Ureter (tissue), 1 donor: ENCODE measurements at places on chromosomes 7 and 10. TPM values are rescaled to one million over a fixed set of nuclear protein-coding genes. Genes with fewer than 3 reads are reported as not detected.

GRCh38 chr7:50306494-50307367 lies 2.2 kb downstream of the IKZF1 start:
- no peak for DNase-seq

GRCh38 chr7:49389871-49390479 lies 383.5 kb upstream of the VWC2 start:
- DNase-seq, result no peak

DNA sequence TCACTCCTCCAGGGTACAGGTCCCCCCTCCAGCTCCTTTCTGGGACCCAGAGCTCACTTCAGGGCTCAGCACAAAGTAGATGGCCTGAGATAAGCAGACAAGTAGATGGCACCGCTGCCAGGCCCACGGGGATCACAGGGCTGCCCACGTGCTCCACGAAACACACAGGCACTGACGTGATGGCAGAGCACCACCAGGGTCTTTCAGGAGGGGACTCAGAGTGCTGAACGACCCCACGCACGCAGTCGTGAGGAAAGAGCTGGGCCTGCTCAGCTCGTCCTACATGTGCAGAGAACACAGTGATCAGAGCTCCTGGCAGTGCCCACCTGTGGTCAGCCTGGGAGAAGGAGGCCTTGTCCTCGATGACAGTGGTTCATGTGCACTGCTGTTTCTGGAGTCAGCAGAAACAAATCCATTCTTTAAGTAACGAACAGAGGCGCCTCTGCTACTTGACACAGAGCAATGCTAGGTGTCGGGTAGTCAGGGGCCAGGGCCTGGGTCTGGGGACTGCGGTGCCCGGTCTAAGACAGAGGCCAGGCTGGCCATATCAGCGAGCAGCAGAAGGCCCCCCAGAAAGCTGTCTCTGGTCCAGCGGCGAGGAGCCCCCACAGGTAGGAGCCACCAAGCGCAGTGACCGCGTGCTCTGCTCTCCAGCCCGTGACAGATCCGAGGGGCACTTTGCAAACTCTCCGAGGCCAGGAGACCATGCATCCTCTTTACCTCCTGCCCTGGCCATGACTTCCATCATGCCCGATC lies 129.8 kb upstream of the FAM20C start:
- no peak for DNase-seq

TMEM196 gene
- total RNA-seq, result 0.31 TPM

DNA sequence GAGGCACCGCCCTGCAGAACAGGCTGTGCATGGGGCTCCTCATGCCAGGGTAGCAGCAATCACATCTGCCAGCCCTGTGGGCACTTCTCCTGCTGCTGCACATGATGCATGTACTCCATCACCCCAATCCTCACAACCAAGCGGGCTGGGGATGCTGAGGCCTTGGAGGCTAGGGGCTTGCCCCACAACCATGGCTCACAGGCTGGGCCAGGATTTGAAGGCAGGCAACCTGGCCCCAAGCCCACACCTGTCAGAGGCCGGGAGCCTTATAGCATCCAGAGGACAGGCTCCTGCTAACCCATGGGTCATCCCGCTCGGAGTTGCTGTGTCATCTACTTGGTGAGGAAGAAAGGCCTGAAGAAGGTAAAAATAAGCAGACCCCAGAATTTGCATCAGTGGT lies 2.2 kb downstream of the POLM start:
- no peak for DNase-seq

GRCh38 chr10:107553470-107553869 lies 389.0 kb upstream of the SORCS1 start:
- DNase-seq, result no peak

DNA sequence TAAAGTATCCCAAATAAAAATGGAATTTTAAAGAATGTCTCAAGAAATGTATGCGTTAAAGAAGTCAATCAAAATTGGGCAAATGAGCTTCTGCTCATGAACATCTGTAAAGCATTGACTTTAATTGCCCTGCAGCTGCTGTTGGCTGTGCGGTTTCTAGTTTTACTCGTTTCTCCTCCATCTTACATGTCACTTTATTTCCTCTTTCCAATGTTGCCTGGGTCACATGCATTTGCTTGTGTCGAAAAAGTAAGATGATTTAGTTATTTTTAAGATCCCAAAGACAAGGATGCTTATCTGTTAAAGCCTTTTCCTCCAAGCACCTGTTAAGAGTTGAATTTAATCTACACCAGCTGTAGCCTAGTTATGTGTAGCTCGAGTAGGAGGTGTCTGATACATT lies 310.4 kb downstream of the EXOC4 start:
- DNase-seq, result no peak

DNA sequence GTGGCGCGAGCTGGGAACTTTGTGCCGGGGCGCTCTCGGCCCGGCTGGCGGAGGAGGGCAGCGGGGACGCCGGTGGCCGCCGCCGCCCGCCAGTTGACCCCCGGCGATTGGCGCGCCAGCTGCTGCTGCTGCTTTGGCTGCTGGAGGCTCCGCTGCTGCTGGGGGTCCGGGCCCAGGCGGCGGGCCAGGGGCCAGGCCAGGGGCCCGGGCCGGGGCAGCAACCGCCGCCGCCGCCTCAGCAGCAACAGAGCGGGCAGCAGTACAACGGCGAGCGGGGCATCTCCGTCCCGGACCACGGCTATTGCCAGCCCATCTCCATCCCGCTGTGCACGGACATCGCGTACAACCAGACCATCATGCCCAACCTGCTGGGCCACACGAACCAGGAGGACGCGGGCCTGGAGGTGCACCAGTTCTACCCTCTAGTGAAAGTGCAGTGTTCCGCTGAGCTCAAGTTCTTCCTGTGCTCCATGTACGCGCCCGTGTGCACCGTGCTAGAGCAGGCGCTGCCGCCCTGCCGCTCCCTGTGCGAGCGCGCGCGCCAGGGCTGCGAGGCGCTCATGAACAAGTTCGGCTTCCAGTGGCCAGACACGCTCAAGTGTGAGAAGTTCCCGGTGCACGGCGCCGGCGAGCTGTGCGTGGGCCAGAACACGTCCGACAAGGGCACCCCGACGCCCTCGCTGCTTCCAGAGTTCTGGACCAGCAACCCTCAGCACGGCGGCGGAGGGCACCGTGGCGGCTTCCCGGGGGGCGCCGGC lies 870 bp downstream of the FZD1 start:
- peak; percentile 65 for DNase-seq

DNA sequence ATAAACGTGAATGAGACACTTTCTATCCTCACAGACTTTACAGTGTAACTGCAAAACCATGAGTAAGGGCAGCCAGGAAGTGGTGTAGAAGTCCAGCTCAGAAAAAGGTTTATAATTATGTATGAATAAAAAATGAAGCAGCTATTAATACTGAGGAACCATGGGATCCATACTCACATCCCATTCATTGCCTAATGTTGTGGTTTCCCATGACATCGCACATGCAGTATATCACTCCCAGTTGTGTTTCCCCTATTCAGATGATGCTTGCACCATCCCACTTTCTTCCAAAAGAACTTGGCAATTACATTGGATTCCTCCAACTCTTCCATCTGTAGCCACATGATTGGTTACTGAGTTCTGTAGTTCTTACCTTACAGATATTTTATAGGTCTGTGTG lies 74.5 kb upstream of the SEMA3D start:
- no peak for DNase-seq

GRCh38 chr10:62903828-62904227 lies 87.7 kb upstream of the EGR2 start:
- DNase-seq, result no peak
